ENCODE measurements at places on chromosomes 7 and 10.

- no peak for DNase-seq
Observed at GRCh38 chr7:45145881-45146280, 11.7 kb upstream of the RAMP3 start.

DNA sequence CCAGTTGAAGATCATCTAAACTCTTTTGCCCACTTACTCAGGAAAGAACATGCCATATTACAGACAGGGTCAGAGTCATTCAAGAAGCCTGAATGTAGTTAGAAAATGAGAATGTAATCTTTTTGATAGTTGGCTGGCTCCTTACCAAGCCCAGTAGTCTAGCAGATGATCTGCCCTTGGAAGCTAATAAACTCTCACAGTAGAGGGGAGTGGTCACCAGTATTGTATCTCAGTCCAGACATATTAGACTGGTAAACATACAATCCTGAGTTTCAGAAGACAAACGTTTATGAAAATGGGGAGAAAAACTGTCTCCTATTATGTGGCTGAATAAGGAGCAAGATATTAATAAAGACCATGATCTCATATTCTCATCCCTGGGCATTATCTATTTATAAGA, 65.3 kb downstream of the SEPTIN7 start:
- DNase-seq, result no peak

DNA sequence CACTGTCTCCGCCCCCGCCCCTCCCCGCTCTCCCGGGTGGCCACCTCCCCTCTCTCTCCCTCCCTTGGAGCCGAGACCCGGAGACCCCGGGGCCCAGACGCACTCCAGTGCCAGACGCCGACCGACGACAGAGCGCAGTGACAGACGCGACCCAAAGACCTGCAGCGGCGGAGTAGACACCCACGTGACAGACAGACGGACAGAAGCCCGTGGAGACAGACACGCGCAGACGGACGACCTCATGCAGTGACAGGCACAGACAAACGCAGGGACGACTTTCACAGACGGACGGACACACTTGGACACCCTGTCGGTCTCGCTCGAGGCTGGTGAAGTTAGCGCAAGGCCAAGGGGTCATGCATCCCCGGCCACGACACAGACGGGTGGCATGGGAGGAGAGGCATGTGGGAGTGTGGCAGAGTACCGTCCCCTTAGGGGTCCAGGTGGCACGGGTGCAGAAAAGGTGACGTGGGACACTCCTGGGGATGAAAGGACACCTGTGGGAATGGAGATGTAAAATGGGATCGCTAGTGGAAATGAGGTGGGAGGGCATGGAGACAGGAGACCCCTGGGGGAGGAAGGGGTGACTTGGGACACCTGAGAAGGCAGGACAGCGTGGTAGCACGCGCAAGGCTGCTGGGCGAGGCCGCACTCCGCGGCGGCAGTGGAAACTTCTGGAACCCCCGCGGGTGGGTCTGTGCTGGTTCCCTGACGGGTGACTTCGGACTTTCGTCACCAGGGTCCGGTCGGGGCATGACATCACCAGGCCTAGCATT, 456 bp upstream of the ACHE start:
- no peak for DNase-seq

- no peak for DNase-seq
Observed at GRCh38 chr7:116733924-116734580, 62.1 kb downstream of the MET start.

DNA sequence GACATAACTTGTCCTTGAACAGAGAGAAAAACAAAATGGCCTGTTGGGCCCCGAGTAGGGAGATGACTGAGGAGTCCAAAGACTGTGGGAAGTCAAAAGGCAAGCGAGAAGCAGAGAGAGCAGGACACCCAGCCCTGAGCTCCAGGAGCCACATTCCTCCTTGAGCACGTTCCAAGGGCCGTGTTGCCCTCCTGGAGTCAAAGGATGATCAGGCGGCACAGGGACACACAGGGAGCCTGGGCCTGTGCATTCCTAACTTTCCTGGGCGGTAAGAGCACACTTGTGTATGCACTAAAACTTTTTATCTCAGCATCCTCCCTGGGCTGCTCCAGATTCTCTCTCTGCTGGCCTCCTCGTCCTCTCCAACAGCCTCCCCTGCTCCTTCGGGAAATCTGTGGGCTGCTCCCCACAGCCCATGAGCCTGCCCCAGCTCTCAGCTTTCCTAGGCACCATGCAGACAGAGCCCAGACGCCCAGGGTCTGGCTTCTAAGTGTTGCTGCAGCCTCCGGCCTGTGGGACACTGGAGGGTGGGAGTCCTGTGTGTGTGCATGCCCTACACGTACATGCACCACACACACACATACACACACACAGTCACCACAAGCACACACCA, 281.8 kb downstream of the POU6F2 start:
- no peak for DNase-seq

- no peak for DNase-seq
Observed at GRCh38 chr7:2248984-2249694, 7.1 kb downstream of the NUDT1 start.

- no peak for DNase-seq
Observed at GRCh38 chr10:16384021-16384420, 52.8 kb upstream of the PTER start.

- peak; percentile 37 for DNase-seq
Observed at GRCh38 chr10:91798649-91799611, 704 bp downstream of the TNKS2 start.

DNA sequence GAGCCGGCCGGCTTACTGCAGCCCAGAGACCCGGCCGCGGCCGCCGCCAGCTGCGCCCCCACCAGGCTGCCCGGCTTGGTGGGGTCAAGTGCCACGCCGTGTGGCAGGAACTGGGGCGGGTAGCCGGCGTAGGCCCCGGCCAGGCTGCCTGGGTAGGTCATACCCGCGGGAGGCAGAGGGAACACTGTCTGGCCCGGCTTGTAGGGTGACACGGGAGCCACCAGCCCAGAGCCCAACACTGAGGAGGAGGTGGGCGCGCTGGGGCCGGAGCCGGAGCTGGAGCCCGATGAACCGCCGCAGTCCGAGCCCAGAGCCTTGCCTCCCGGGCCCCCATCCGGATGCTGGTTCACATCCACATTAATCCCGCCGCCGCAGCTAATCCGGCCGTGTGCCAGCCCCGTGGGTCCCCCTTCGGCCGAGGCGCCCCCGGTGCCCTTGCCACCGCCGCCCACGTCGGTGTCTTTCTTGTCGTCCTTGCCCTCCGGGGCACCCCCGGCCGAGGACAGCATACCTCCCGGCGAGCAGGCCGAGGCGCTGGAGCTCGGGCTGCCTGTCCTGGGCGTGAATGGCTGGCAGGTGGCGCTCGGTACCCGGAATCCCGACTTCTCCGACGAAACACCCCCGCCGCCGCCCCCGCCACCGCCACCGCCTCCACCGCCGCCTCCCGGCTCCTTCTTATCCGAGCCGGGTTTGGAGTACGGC, 2.0 kb downstream of the ZNF503 start:
- peak; percentile 81 for DNase-seq

DNA sequence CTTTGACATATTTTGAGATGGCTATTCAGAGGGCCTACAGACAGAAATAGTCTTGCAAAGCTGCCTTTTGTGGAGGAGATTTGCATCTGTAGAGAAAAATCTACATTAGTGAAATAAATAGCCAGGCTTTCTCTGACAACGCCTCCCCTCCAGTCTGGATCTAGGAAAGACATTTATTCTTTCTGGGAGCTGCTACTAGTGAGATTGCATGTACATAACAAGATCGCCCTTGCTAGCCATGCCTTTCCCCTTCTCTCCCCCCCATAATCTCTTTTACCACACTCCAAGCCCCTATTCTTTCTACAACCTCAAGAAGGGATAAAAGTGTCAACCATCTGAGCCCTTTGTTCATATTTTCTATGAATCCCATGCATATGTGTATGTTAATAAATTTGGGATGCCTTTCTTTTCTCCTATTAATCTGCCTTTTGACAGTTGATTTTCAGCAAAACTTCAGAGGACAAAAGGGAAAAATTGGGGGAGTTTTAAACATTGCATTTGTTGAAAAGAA, 194.2 kb downstream of the SNX13 start:
- no peak for DNase-seq

DNA sequence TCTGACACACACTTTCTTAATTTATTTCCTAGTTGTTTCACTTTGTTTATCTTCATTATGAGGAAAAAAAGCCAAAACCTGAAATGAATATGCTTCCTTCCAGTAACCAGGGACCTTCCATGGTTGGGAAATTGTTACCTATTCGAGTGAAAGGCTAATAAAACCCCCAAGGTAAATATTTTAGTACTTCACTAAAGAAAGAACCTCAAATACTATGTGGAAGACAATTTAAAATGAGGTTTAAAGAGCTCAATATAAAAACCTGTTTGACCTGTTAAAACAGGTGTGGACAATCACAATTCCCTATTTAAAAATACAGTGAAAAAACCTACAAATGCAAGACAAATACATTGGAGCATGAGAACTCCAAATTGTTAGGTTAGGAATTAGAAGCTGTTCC, 192.6 kb downstream of the CFTR start:
- no peak for DNase-seq

DNA sequence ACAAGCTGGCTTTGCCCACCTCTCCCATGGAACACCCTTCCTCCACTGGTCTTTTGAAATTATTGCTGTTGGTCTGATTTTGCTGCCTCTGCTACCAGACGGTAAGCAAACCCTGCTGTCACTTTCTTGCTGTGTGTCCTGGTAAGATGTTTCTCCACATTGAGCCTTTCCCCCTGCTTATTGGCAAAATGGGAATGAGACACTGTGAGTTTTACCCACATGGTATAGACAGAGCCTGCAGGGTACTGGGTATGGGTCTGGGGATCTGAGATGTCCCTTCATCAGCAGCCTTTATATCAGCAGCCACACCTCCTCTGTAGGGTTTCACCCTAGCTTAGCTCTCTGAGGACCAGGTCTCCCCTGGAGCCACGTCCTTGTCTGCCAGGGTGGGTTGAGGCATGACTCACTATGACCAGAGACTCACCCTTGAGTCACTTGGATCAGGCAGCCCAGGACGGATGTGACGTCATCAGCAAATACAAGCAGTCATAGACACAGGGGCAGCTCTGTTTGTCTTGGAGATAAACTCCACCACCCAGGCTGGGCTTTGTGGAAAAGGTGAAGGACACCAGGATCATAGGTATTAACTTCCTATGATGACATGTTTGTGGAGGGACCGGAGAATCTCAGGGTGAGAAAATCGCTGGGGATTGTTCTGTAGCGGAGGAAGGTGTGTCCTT, 17.9 kb upstream of the BAIAP2L1 start:
- no peak for DNase-seq

GRCh38 chr10:111360260-111360925, 283.6 kb downstream of the ADRA2A start:
- DNase-seq, result peak; percentile 10

DNA sequence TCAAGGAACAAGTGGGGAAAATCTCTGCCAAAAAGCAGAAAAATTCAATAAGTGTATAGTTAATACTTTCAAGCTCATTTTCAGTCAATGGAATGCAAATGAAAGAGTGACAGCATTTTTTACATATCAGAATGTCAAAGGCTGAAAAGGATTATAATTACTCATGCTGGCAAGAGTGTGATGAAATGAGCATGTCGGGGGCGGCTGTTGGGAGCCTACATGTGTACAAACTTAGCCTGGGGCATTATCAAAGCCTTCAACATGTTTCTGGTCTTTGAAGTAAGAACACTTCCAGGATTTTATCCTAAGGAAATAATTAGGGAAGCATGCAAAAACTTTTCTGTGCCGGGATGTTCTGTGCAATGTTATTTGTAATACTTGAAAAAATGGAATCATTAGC, 221.7 kb upstream of the LYZL1 start:
- no peak for DNase-seq

GRCh38 chr10:49595003-49595712, 15.0 kb upstream of the SLC18A3 start:
- peak; percentile 10 for DNase-seq

GRCh38 chr10:89428877-89429276, 14.5 kb downstream of the IFIT5 start:
- no peak for DNase-seq

DNA sequence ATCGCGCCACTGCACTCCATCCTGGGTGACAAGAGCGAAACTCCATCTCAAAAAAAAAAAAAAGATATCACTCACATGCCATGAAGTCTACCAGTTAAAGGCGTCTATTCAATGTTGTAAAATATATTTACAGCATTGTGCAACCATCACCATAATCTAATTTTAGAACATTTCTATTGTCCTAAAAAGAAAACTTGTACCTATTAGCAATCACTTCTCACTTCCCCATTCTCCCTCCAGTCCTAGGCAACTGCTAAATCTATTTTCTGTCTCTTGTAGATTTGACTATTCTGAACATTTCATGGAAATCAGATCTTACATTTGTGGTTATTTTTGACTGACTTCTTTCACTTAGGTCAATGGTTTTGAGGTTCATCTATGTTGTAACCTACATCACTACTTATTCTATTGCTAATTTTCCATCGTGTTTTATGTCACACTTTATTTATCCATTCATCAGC, 25.2 kb upstream of the OTUD1 start:
- peak; percentile 44 for DNase-seq

DNA sequence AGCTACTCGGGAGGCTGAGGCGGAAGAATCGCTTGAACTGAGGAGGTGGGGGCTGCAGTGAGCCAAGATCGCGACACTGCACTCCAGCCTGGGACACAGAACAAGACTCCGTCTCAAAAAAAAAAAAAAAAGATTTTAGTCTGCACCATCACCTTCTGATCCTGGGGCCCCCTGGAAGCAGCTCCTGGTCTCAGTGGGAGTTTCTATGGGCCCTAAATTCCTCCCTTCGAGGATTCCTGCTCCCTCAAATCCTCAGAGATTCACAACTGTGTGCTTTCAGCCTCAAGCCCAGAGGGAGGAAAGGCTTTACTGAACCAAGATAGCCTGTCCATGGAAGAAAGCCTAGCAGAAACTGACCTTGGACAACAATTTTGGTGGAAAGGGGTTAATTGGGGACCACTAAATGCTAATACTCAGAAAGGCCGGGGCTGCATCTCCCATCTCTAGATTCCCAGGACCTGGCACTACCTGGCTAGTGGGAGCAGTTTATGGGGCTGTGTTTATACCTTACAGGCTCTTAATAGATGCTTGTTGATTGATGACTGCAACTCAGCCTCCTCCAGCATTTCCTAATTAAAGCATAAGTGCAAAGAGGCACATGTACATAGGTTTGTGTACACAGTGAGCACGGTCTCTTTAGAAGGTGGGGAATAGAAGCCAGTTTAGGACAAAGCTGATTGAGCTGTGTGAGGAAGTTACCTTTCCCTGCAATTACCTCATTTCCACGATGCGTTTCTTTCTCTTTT, 9.2 kb upstream of the FGFR2 start:
- no peak for DNase-seq

- DNase-seq, result no peak
Observed at GRCh38 chr10:97927622-97928021, 78.0 kb downstream of the GOLGA7B start.

DNA sequence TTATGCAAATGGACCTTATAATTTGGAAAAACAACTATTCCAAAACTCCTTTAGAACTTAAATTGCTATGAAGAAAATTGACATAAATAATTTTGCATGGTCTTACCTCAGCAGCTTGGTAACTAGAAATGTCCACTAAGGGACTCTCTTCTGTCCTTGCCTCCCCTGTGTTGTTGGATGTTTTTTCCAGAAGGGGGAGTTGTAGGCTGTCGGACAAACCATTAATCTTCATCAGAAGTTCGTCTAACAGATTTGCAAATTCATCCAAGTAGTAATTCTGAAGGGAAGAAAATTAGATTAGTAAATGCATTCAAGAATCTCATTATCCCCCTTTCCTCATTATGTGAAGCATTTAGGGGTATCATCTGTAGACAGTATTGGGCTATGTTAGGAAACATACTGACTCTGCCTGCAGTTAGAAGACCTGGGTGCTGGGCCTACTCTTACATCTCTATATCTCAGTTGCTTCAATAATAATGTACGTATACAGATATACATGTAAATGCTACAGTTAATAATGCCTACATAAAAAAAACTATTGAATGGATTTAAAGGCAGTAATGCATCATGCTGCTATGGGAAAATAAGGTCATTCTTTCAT, 155.6 kb downstream of the PKD1L1 start:
- DNase-seq, result no peak

GRCh38 chr7:80708123-80708522, 69.7 kb downstream of the CD36 start:
- no peak for DNase-seq

Measured in GM13977 (cell line).